ENCODE measurements at places on chromosomes 6 and 20. TPM values are rescaled to one million over a fixed set of nuclear protein-coding genes. Genes with fewer than 3 reads are reported as not detected.

Gene TNFRSF21
- polyA plus RNA-seq, result 28.8 TPM

Gene C6orf58
- polyA plus RNA-seq, result not detected

Gene TRIM10
- 6.4 TPM for polyA plus RNA-seq

GRCh38 chr6:40912158-40912946 lies 126.7 kb downstream of the UNC5CL start:
- peak overlapping the region; percentile 21 for H3K27ac ChIP-seq
- no peaks in the 10 kb centered on the region for H3K4me1 ChIP-seq
- DNase-seq, result peak; percentile 82
- H3K4me3 ChIP-seq, result no peak overlapping the region

DNA sequence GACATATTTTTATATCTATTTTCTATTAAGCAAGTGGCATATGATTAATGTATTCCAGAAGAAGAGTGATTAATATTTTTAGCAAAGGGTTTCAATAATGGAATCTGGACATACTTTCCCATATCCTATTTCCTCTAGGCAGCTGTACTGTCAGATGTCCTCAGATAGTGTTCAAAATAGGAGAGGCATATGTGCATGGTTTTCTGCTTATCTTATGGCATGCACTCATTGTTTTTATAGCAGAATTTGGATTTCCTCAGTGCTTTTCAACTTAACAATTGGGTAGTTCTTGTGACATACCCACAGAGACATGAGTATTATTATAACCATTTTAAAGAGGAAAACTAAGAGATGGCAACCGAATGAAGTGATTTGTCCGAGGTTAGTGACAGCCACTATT lies 12.6 kb upstream of the SLC17A5 start:
- H3K27ac ChIP-seq, result peak overlapping the region; percentile 59
- no peak for DNase-seq
- no peaks in the 10 kb centered on the region for H3K27me3 ChIP-seq
- H3K36me3 ChIP-seq, result no peaks in the 10 kb centered on the region
- H3K4me1 ChIP-seq, result no peaks in the 10 kb centered on the region

GRCh38 chr6:3800850-3801591 lies 48.2 kb upstream of the FAM50B start:
- DNase-seq, result no peak
- H3K27me3 ChIP-seq, result no peaks in the 10 kb centered on the region
- H3K4me3 ChIP-seq, result no peak overlapping the region
- no peak overlapping the region for H3K27ac ChIP-seq
- H3K4me1 ChIP-seq, result peaks cover 4% of the 10 kb centered on the region

GRCh38 chr20:39795401-39796272 lies 833.5 kb downstream of the DHX35 start:
- H3K36me3 ChIP-seq, result no peaks in the 10 kb centered on the region
- H3K27ac ChIP-seq, result no peak overlapping the region
- no peak overlapping the region for H3K4me3 ChIP-seq
- no peaks in the 10 kb centered on the region for H3K27me3 ChIP-seq
- DNase-seq, result no peak

DNA sequence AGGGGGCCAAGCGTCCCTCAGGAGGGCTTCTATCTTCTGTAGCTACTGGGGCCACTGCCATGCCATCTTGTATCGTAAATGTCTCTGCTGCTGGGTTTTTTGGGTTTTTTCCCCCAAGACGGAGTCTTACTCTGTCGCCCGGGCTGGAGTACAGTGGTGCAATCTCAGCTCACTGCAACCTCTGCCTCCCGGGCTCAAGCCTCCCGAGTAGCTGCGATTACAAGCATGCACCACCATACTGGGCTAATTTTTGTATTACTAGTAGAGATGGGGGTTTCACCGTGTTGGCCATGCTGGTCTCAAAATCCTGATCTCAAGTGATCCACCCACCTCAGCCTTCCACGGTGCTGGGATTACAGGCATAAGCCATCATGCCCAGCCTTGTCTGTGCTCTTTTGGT lies 111.3 kb upstream of the LOC128125822 start:
- H3K4me1 ChIP-seq, result peaks cover 10% of the 10 kb centered on the region
- H3K27me3 ChIP-seq, result no peaks in the 10 kb centered on the region
- H3K36me3 ChIP-seq, result no peaks in the 10 kb centered on the region
- H3K4me3 ChIP-seq, result no peak overlapping the region
- DNase-seq, result no peak
